ENCODE measurements at places on chromosomes 13 and 19.

DNA sequence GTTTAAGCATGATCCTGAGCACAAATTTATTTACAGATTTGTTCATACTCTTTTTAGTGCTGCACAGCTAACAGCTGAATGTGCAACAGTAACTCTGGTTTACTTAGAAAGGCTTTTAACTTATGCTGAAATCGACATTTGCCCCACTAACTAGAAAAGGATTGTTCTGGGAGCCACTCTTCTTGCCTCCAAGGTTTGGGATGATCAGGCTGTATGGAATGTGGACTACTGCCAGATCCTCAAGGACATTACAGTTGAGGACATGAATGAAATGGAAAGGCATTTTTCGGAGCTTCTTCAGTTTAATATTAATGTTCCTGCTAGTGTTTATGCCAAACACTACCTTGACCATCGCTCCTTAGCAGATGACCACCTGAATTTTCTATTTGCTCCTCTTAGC, 16.0 kb downstream of the ZNF100 start:
- DNase-seq: no peak

DNA sequence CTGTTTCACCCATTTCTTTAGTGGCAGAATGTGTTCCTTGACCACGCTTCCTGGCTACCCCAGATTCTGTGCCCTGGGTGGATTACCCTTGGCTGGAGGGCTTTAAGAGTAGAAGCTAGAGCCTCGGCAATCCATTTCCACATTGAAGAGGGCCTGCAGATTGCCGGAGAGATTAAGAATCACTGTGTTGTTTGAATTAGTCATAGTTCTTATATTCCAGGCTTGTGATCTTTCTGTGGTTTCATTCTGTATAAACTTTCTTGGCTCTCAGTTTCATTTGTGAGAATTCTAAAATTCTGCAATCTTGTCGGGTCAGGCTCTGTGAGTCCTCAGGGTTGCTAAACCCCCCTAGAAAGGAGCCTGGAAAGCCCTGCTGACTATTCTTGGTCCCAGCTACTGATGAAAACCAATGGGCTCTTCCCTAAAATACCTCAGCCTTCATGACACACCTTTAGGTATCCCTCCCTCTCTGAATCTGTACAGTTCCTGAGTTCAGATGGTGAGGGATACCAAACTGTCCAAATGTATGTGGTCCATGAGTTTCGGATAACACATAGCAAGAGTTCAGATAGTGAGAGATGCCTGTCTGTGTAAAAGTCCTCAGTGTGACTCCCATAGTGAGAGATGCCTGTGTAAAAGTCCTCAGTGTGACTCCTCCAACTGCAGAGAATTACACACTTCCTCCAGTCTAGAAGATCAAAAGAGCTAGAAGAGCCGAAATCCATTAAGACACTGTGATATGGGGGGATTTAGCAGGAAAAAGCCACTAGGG, 4.3 kb downstream of the PHF11 start:
- DNase-seq: no peak

- DNase-seq: no peak
Observed at GRCh38 chr13:91368676-91369440, 21.4 kb downstream of the MIR17HG start.

GRCh38 chr13:37270226-37271001, 164.9 kb upstream of the CSNK1A1L start:
- no peak for DNase-seq

GRCh38 chr13:55815458-55816033, 1325.2 kb upstream of the PRR20A start:
- DNase-seq: no peak

DNA sequence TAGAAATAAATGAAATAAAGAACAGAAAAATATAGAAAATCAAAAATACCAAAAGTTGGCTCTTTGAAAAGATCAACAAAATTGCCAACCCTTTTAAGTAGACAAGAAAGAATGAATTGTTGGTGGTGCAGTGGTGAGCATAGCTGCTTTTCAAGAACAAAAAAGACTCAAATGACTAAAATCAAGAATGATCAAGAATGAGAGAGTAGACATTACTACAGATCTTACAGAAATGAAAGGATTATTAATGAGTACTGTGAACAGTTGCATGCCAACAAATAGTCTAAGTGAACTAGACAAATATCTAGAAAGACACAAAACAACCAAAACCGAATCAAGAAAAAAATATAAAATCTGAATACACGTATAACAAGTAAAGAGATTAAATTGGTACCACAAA, 53.9 kb downstream of the FNDC3A start:
- no peak for DNase-seq

GRCh38 chr13:25602176-25602575, 230.4 kb downstream of the ATP8A2 start:
- DNase-seq: peak; percentile 16

DNA sequence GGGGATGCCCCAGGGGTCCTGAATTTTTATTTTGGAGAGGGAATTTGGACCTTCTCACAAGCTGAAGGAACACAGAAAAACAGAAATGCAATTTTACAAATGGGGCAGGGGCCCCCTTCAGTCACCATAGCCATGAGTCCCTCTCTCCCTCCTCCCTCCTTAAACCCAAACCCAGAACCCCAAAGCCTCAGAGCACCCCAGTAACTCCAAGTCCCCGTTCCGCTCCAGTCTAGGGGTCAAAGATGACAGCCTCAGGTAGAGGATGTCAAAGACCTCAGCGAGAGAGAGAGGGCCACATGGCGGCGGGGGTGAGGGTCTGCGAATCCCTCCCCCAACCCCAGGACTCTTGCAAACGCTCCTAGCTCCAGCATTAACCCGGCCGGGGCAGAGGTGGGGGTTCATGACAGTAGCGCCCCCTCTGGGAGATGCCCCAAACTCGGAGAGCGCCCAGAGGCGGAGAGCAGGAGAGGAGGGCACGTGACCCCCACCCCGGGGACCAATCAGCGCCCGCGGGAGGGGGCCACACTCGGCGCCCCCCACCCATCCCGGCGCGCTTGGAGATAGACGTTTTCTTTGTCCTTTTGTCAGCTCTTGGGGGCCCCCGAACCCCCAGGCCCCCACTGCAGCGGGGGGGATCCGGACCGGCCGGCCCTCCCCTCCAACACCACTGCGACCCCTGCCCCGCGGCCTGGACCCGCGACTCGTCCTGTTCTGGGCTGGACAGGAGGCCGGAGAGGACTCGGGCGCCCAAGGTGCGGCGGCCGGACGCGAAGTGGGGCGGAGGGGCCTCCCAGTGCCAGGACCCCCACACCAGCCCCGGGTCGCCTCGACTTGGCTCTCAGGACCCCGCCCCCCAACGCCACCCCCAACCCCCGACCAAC, 20.8 kb upstream of the SEMA6B start:
- no peak for DNase-seq

GRCh38 chr19:6015841-6016545, 38.1 kb upstream of the RANBP3 start:
- no peak for DNase-seq

DNA sequence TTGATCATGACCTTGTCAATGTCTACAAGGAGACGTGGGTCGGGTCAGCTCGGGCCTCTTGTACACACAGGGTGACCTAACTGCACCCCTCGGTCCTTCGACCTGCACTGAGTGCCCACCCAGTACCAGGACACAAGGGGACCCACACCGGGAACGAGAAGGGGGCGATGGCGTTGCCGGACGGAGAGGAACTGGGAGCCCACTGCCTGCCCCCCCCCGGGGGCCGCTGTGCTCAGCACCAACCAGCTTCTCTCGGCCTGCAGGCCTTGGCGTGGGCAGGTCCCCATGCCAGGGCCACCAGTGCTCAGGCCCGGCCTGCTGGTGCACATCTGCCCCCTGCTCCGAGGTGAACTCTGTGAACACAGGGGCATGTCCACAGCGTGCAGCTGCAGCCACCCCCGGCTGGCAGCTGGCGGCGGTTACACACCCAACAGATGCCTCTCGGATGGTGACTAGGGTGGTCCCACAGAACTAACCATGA, 14.1 kb downstream of the CFD start:
- no peak for DNase-seq

DNA sequence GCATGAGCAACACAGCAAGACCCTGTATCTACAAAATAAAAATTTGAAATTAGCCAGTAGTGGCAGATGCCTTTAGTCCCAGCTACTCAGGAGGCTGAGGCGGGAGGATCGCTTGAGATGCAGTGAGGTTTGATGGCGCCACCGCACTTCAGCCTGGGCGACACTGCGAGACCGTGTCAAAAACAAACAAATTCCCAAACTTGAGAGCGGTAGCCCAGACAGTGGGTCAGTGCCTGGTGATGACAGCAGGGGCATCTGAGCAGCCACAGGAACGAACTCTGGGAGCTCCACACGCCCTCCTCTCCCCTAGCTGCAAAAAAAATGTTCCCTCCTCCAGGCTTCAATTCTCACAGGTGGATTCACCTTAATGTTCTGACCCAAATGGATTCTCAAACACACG, 14.1 kb downstream of the ZNF490 start:
- DNase-seq: no peak

DNA sequence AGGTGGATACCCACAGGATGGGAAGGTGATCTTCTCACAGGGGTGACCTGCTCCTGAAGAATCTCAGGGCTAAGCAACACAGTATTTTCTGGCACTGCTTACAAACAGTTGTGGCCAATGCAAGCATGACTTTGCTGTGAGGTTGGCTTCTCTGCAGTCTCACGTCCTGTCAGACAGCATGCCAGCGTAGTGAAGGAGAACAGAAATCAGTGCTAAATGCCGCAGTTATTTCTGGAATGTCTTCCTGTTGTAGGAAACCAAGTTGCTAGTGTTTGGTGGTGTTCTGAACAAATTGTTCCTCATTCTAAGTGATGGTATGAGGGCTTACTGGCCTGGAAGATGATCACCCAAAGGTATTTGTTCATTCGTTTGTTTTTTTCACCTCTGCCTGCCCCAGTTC, 320.1 kb downstream of the MTUS2 start:
- no peak for DNase-seq

GRCh38 chr19:3656747-3657394, 30.3 kb upstream of the CACTIN start:
- no peak for DNase-seq

DNA sequence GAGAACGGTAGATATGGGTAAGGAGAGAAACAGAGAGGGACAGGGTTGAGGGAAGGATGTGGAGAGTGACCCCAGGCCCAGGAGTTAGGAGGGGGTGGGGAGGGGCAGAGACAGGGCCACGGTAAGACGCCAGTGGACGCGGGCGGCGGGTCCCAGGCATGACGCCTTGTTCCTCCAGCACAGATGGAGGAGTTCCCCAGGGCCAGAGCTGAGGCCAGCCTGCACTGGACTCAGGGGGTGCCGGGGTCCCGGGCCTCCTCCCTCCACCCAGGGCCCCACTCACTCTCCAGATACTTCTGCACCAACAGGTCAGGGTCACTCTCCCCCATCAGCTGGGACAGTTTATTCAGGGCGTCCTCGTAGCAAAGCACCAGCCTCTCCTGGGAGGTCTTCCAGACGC, 22.0 kb upstream of the EMP3 start:
- DNase-seq: no peak

- no peak for DNase-seq
Observed at GRCh38 chr13:109671919-109672318, 114.5 kb downstream of the IRS2 start.

- no peak for DNase-seq
Observed at GRCh38 chr19:17353386-17353785, 16.0 kb downstream of the GTPBP3 start.

DNA sequence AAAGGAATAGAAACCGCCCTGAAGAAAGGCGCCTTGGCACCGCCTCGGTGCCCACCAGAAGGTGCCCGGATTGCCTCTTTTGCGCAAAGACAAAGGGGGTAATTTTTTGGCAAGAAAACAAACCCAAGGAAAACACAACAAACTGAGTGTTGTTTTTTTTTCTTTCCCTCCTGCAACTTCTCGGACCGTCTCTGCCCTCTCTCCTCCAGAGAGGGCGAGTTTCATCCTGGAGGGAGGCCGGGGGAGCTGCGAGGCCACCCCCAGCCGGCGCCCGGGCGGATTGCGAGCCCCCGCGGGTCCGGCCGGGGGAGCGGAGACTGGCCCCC, 2.3 kb downstream of the ZNF536 start:
- DNase-seq: no peak

DNA sequence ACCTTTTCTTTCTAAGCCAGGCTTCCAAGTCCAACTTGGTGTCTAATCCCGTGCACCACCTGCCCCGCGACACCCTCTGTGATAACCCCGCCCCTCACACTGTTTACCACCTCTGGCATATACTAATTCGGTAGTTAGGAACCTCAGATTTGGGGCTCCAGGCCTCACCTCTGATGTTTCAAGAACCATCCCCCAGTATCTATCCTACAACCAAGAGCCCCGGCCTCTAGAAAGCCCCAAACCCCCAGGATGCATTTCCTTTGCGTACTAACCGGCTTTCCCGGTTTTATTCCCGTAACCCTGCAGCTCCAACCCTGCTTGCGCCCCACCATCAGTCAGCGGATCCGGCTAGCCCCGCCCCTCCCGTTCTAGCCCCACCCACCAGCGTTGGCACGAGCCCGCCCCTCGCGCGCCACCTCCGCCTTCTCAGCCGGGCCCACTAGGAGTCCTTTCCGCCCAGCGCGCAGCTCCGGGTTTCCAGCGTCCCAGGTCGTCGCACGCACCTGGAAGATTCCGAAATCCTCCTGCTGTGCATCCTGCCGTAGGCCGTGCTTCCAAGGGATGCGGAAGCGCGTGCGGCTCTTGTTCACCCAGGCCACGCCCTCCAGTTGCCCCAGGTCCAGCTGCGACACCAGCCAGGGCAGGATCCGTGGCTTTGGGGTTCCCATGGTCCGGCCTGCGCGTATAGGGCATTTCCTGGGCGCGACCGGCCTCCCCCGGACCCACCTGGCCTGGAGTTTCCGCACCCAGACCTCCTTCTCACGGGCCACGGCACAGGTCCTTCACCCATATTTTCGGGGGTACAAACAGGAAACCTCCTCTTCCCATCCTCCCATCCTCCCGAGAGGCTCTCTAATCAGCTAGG, 1.3 kb downstream of the IRF3 start:
- peak; percentile 95 for DNase-seq

DNA sequence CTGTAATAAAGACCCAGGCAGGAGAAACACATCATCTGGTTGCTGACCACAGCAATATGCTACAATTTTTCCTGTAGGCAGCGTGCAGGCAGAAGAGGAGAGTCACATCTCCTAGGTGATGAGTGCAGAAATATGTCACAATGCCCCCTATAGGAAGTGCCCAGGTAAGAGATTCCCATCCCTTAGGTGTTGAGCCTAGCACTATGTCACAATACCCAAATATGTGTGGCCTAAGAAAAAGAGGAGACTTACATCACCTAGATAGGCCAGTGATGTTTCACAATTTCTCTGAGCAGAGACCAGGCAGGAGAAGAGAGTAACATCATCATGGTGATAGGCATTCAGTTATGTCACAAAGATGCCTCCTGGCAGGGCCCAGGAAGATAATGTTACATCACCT, 49.4 kb upstream of the ZNF728 start:
- no peak for DNase-seq

- DNase-seq: no peak
Observed at GRCh38 chr13:93388701-93389100, 162.1 kb downstream of the GPC6 start.

DNA sequence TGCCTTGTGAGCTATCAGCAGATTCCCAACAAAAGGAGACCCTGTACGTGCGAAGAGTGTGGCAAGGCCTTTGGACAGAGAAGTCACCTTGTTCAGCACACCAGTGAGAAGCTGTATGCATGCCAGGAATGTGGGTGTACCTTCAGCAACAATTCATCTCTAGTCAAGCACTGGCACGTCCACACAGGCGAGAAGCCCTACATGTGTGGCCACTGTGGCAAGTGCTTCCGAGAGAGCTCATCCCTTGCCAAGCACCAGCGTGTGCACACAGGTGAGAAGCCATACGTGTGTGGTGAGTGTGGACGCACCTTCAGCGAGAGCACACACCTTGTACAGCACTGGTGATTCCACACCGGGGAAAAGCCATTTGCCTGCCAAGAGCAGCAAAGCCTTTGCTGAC, 7.6 kb upstream of the ZSCAN22 start:
- no peak for DNase-seq

Data from endothelial cell (in vitro differentiated cells).